ENCODE measurements at places on chromosomes 13 and 19. TPM values are rescaled to one million over a fixed set of nuclear protein-coding genes. Genes with fewer than 3 reads are reported as not detected.

Gene DDX49
- total RNA-seq = 27.9 TPM

Gene CERS4
- 4.8 TPM for total RNA-seq

Gene CDC37
- total RNA-seq = 165 TPM

Gene CYP4F12
- total RNA-seq = not detected

Gene DPF1
- total RNA-seq = not detected

Gene CDX2
- not detected for total RNA-seq

Gene TRPM4
- total RNA-seq = 20.6 TPM

Gene GPC6
- 0.58 TPM for total RNA-seq

Gene C19orf67
- not detected for total RNA-seq

DNA sequence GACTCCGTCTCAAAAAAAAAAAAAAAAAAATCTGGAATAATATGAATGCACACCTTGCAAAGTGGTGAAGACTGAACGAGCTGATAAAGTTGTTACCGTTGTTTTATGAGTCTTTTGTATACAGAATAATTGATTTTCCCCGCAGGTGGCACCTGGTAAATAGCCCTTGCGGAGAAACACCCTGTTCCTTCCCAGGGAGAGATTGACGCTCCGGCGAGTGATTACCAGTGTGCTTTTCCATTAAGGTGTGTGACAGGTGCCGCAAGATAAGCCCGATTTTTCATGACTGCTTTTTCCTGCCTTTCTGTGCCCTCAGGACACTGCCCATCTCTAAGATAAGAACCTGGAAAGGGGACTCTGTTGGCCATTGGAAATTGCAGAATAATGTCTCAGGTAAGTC lies 943 bp downstream of the ZNF302 start:
- DNase-seq = no peak
- peak overlapping the region; percentile 98 for H3K27ac ChIP-seq
- H3K4me3 ChIP-seq = peak overlapping the region; percentile 83
- peaks cover 40% of the 10 kb centered on the region for H3K4me1 ChIP-seq
- H3K27me3 ChIP-seq = no peaks in the 10 kb centered on the region
- peaks cover 9% of the 10 kb centered on the region for H3K36me3 ChIP-seq

DNA sequence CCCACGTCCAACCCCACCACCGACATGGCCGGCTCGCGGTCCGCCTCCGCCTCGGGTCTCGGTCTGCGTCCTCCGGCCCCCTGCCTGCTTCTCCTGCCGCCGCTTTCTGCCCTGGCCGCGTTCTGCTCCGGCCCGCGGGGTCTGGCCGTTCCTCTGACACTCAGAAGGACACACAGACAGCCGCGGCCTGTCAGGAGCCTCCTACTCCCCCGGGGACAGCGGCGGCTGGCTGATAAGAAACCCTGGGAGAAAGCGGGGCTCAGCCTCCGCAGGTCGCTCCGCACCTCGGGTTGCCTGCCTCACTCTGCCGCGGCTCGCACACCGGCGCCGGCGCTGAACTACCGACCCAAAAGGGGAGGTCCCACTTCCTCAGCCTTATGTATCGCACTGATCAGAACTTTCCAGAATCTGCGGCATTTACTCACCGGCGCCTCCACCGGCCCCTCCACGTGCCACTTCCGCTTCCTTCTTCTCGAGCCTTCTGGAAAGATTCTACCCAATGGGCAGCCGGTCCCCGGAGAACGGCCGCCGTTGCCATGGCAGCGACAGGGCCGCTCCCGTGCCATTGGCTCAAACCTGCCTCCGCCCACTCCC lies at the start of gene HSPH1:
Gene HSPH1, minus strand, starts transcription at position 348 of the 594 bp plus-strand sequence. Its CDS starts 322 bp downstream, at position 26.
- peaks cover 30% of the 10 kb centered on the region for H3K4me1 ChIP-seq
- H3K27ac ChIP-seq = peak within 1 kb of the TSS; percentile 92
- H3K36me3 ChIP-seq = no peaks in the 10 kb centered on the region
- peak within 1 kb of the TSS; percentile 94 for H3K4me3 ChIP-seq

DNA sequence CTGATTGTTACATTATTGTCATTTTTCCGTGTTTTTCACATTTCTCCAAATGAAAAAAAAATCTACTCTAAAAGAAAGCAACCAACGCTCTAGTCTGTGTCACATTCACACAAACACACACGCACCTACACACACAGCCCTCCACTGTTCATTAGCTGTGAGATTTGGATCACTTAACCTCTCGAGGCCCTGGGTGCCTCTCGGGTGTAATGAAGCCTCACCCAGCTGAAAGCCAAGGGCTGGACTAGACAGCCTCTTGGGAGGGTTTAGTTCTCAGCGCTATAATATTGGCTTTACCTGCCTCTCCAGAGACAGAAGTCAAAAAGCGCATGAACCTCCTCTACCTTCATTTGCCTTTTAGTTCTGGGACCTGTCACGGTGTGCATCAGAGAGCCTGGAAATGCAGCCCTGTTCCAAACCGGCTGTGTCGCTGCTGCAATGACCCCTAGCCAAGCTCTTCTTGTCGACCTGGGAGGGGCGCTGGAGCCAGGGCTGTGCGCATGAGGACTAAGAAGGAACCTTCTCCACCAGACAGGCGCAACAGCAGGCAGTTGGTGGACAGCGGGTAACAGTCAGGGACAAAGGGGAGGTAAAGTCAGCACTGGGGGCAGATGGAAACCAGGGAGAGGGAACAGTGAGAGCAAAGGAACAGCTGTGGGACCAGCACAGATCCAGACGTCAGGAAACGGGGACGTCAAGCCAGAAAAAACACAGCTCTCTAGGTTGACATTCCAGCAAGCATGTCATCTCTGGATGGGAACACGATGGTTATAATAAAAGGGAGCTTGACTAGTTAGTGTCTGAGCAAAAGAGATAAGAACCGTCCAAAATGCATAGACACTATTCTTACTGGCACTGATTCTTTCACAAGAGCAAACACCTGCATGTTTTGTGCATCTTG lies 375.9 kb downstream of the EFNB2 start:
- no peaks in the 10 kb centered on the region for H3K4me1 ChIP-seq
- no peak overlapping the region for H3K4me3 ChIP-seq
- H3K36me3 ChIP-seq = no peaks in the 10 kb centered on the region
- no peak for DNase-seq

GRCh38 chr13:93810264-93810663 lies 583.7 kb downstream of the GPC6 start:
- H3K27me3 ChIP-seq = no peaks in the 10 kb centered on the region
- no peak for DNase-seq
- H3K4me1 ChIP-seq = no peaks in the 10 kb centered on the region
- no peaks in the 10 kb centered on the region for H3K36me3 ChIP-seq
- no peak overlapping the region for H3K4me3 ChIP-seq
- no peak overlapping the region for H3K27ac ChIP-seq

- no peak overlapping the region for H3K27ac ChIP-seq
- peak; percentile 18 for DNase-seq
- no peaks in the 10 kb centered on the region for H3K27me3 ChIP-seq
- no peak overlapping the region for H3K4me3 ChIP-seq
- no peaks in the 10 kb centered on the region for H3K36me3 ChIP-seq
These were observed 183.6 kb upstream of the EDNRB start for GRCh38 chr13:78102121-78102677.

GRCh38 chr19:1747285-1748114 lies 5.8 kb upstream of the ONECUT3 start:
- no peaks in the 10 kb centered on the region for H3K36me3 ChIP-seq
- H3K27me3 ChIP-seq = peaks cover 50% of the 10 kb centered on the region
- no peak overlapping the region for H3K27ac ChIP-seq
- H3K4me3 ChIP-seq = no peak overlapping the region
- H3K4me1 ChIP-seq = peaks cover 11% of the 10 kb centered on the region

- no peak for DNase-seq
- peaks cover 10% of the 10 kb centered on the region for H3K4me1 ChIP-seq
- peak overlapping the region; percentile 87 for H3K27ac ChIP-seq
- peak overlapping the region; percentile 83 for H3K4me3 ChIP-seq
- no peaks in the 10 kb centered on the region for H3K27me3 ChIP-seq
These were observed 516 bp upstream of the FAM32A start for GRCh38 chr19:16184665-16185122.

GRCh38 chr13:43720780-43721397 lies 65.9 kb downstream of the ENOX1 start:
- H3K27ac ChIP-seq = no peak overlapping the region
- DNase-seq = no peak
- H3K27me3 ChIP-seq = no peaks in the 10 kb centered on the region
- no peak overlapping the region for H3K4me3 ChIP-seq
- no peaks in the 10 kb centered on the region for H3K4me1 ChIP-seq

GRCh38 chr19:41431426-41432386 lies 4.5 kb upstream of the B3GNT8 start:
- H3K27ac ChIP-seq = peak overlapping the region; percentile 83
- H3K27me3 ChIP-seq = no peaks in the 10 kb centered on the region
- H3K4me1 ChIP-seq = peaks cover 17% of the 10 kb centered on the region
- H3K36me3 ChIP-seq = peaks cover 65% of the 10 kb centered on the region

GRCh38 chr13:49421391-49421790 lies 22.5 kb downstream of the CAB39L start:
- no peak overlapping the region for H3K27ac ChIP-seq
- no peak overlapping the region for H3K4me3 ChIP-seq
- H3K27me3 ChIP-seq = no peaks in the 10 kb centered on the region
- no peaks in the 10 kb centered on the region for H3K36me3 ChIP-seq
- DNase-seq = no peak
- H3K4me1 ChIP-seq = no peaks in the 10 kb centered on the region

DNA sequence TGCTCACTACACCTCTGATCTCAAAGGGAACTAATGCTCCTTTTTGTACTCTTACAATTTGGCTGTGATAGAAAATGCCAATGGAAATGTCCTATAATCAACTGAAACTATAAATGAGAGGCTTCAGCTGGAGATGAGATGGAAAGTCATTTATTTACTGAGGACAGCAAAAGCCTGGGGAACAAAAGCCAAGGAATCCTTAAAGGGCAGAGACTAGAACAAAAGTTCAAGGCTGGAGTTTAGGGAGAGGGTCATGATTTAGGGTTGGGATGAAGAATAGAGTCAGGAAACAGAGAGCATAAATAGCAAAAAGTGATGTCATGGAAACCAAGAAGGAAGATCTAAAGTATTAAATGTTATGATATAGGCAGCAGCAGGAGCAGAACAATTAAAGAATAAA lies 401.1 kb downstream of the FGF14 start:
- H3K4me1 ChIP-seq = no peaks in the 10 kb centered on the region
- H3K36me3 ChIP-seq = no peaks in the 10 kb centered on the region
- H3K4me3 ChIP-seq = no peak overlapping the region
- DNase-seq = no peak

- no peaks in the 10 kb centered on the region for H3K4me1 ChIP-seq
- no peaks in the 10 kb centered on the region for H3K27me3 ChIP-seq
These were observed 36.1 kb downstream of the HTR2A start for GRCh38 chr13:46860722-46861121.

Measured in psoas muscle (tissue), 8 donors.